Immature natural killer cell (primary cell): ENCODE measurements at places on chromosomes 7 and 10. TPM values are rescaled to one million over a fixed set of nuclear protein-coding genes. Genes with fewer than 3 reads are reported as not detected.

Gene CNTNAP2
- polyA plus RNA-seq, result not detected

Gene RAMP3
- not detected for polyA plus RNA-seq

GRCh38 chr7:29494350-29494749, 69.3 kb upstream of the PRR15 start:
- no peak for DNase-seq

DNA sequence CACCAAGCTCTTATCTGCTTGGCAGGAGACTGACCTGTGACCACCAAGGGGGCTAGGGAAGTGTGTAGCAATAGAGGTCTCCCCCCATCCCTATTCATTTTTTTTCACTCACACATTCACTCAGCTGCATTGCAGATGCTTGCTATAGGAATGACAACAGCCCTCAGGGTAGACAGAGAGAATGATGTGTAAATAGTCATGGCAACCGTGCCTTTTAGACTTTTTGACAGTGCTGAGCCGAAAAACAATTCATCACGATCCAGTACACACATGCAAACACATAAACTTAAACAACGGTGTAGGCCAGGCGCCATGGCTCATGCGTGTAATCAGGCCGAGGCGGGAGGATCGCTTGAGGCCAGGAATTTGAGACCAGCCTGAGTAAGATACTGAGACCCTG, 7.6 kb upstream of the ELN start:
- DNase-seq, result no peak

DNA sequence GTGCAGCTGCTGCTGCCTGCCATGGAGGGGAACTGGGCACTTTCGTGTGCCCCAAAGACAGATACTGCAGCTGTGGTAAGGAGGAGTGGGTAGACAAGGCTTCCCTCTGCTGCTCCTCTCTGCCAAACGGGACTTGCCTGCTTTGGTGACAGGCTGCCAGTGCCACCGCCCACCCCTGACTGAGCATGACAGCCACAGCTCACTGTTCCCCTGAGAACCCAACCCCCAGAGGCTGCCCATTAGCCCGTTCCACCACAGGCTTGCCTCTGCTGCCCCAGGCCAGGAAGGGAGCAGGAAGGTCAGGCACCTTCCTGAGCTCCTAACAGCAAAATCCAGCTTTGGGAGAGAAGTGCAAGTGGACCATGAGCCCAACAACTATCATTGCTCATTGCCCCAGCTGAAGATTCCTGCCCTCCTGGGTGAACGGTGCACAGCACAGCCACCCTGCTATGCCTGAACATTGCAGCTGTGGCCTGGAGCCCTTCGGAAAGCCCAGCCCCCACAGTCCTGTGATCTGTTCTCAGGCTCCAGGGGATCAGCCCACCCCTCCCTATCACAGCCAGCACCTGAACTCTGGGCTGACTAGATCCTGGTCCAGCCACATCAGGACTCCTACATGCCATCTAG, 58.7 kb upstream of the ANTXRL start:
- no peak for DNase-seq

DNA sequence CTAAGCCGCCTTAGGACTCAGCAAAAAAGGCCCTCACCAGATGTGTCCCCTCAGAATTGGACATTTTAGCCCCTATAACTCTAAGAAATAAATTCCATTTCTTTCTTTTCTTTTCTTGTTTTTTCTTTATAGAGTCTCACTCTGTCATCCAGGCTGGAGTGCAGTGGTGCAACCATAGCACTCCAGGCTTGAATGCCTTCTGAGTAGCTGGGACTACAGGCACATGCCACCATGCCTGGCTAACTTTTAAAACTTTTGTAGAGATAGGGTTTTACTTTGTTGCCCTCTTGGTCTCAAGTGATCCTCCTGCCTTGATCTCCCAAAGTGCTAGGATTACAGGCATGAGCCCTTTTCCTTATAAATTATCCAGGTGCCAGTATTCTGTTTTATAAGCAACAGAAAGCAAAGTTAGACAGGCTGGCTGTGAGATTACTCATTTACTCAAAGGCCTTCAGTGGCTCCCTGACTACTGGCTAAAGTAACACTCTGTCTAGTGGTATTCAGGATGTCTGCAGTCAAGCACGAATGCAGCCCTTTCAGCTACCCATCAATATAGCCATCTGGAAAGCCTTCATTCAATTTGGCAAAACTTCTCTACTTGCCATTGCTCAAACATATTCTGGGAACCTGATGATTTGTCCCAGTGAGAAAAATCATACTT, 128.6 kb downstream of the ICA1 start:
- DNase-seq, result no peak

Gene CUL1
- polyA plus RNA-seq, result 32.4 TPM

DNA sequence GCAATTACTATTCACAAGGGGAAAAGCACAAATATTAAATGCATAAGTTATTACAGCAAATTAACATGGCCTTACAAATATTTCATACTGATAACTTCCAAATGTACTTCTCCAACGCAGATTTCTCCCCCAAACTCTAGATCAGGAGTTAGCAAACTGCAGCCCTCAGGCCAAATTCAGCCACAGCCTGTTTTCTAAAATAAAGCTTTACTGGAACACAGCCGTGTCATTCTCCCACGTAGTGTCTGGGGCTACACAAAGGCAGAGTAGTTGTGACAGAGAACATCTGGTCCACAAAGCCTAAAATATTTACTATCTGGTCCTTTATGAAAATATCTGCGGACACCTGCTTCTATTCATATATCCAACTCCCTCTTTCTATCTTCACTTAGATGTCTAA, 151.8 kb upstream of the AHR start:
- DNase-seq, result no peak

DNA sequence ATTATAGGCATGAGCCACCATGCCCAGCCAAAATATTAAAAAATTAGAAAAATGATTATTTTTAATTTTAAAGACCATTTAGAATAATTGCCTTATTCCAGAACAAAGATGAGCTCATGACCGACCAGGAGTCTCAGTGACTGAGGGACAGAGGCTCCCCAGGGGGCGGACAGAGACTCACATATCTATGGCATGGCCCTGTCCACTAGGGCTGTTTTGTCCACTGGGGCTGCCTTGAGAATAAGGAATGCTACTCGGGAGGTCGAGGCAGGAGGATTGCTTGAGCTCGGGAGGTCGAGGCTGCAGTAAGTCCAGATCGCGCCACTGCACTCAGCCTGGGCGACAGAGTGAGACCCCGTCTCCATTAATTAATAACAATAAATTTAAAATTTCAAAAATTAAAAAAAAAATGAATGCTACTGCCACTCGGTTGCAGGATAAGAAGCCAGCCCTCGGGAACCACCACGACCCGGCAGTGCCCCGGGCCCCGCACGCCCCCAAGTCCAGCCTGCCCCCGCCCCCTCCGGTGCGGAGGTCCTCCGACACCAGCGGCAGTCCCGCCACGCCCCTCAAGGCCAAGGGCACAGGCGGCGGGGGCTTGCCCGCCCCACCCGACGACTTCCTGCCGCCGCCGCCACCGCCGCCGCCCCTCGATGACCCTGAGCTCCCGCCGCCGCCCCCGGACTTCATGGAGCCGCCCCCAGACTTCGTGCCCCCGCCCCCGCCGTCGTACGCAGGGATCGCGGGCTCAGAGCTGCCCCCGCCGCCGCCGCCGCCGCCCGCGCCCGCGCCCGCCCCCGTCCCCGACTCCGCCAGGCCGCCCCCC, 128.6 kb downstream of the APBB1IP start:
- DNase-seq, result no peak

DNA sequence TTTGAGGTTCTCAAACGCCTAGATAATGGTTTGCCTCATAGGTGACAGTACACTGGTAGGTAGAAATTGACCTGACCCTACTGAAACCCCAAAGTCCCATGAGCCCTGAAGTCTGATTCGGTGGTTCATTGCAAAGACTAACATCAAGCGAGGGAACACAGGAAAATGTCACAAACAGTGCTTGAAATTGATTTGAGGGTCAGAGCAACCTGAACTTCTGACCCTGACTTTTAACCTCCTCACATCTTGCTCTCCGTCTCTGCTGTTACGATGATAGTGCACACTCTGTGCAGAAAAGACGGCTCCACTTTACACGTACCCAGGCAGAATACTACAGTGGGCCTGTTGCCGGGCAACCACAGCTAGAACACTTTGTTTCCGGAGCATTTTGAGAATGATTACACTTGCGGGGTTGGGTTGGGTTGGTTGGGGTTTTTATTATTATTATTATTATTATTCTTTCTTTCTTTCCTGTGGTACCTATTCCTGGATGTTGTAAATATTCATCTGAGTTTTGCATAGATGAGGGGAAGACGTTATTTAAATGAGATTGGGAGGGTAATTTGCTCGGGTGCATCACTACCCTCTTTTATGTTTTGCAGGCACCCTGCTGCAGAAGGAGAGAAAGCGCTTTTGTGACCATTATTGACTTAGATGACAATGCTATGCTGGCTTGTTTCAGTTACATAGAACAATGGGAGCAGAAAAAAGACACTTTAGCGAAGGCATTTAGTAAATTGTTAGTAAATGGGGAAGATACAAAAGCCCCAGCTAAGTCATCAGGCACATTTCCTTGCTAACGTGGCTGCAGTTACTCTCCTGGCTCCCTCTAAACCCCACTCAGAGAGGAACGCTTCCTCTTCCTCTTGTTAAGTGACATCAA, 438.1 kb upstream of the NRP1 start:
- peak; percentile 17 for DNase-seq

Gene STEAP4
- not detected for polyA plus RNA-seq

Gene ADAM12
- polyA plus RNA-seq, result 0.11 TPM

GRCh38 chr7:134908289-134908688, 78.0 kb upstream of the AGBL3 start:
- no peak for DNase-seq

- no peak for DNase-seq
These were observed 488 bp downstream of the ABCF2 start for GRCh38 chr7:151226560-151226874.

GRCh38 chr10:79387974-79388850, 40.9 kb downstream of the PPIF start:
- no peak for DNase-seq

GRCh38 chr7:114784177-114784576, 137.7 kb upstream of the MDFIC start:
- DNase-seq, result no peak
